Calu3 (cell line): ENCODE measurements at places on chromosomes 6 and 20. TPM values are rescaled to one million over a fixed set of nuclear protein-coding genes. Genes with fewer than 3 reads are reported as not detected.

TBC1D7 gene
- 12.6 and 13.2 TPM in 2 replicates for total RNA-seq

FOXQ1 gene
- 46.1 and 51.0 TPM in 2 replicates for total RNA-seq

BCLAF1 gene
- total RNA-seq: 139 and 154 TPM in 2 replicates

MYCT1 gene
- total RNA-seq: not detected in 2 replicates

PROKR2 gene
- total RNA-seq: not detected in 2 replicates

HRH3 gene
- total RNA-seq: not detected in 2 replicates

MYH7B gene
- total RNA-seq: 0.52 and 0.73 TPM in 2 replicates

TBX18 gene
- total RNA-seq: 48.5 and 49.2 TPM in 2 replicates

HDDC2 gene
- total RNA-seq: 22.4 and 24.2 TPM in 2 replicates

WFDC8 gene
- total RNA-seq: not detected in 2 replicates

CRISP1 gene
- not detected in 2 replicates for total RNA-seq

SLC22A2 gene
- total RNA-seq: not detected in 2 replicates
